Neural crest cell (in vitro differentiated cells): ENCODE measurements at places on chromosomes 4 and X.

DNA sequence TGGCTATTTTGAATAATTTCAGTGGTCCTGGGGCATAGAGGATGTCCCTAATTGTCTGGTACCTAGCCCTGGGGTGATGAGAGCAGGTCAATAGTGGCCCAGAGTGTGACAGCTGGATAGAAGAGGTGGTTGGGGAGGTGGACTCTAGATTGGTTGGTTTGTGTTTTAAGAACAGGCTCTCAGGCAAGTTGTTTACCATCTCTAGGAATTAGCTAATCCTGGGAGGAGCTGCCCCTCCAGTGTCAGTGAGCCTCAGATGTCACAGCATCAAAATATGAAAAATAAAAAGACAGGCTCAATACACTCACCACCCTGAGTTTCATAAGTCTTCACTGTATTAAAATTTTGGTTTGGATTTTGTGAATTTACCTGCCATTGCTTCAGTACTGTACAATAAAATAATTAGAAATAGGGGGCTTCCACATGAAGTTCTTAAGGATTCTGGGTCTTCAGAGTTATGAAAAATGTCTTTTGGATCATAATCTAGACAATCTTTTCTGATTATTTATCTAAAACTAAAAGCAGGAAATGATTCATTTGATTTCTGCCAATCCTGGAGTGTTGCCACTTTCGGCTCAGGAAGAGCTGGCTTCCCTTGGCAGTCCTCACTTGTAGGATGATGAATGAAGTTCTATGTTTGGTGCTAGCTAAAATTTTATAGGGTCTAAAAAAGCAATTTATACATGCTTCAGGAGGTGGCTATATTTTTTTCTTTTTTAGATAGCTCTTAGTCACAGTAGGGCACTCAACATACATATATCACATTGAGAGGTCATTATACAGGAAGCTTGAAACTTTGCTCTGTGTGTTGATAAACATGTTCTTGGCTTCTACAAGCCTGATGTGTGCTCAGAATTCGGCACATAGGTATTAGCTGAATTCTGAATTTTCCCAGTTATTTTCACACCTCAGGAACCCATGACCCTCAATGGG lies 395.1 kb downstream of the RAB28 start:
- DNase-seq: no peak

GRCh38 chrX:13420545-13421183 lies 100.8 kb upstream of the ATXN3L start:
- DNase-seq: no peak

DNA sequence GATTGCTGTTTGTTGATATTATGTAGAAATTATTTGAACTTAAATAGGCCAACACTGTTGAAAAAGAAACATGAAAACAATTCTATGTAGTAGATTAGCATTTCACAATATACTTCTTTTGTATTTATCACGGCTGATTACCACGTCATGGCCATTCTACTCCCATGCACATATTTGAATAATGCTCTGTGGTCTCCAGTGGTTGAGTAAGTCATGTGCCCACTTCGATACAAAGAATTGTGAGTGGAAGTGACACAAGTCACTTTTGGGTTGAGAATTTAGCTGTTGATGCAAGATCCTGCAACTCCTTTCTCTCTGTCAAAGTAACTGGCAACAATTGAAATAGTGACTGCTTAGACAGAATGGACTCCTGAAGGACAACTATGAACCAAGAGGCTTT lies 6.7 kb upstream of the FSTL5 start:
- no peak for DNase-seq

- peak; percentile 43 for DNase-seq
Measured at GRCh38 chrX:151359931-151360871, 36.8 kb upstream of the VMA21 start.

- DNase-seq: no peak
Measured at GRCh38 chr4:1684506-1685234, 557 bp upstream of the FAM53A start.

DNA sequence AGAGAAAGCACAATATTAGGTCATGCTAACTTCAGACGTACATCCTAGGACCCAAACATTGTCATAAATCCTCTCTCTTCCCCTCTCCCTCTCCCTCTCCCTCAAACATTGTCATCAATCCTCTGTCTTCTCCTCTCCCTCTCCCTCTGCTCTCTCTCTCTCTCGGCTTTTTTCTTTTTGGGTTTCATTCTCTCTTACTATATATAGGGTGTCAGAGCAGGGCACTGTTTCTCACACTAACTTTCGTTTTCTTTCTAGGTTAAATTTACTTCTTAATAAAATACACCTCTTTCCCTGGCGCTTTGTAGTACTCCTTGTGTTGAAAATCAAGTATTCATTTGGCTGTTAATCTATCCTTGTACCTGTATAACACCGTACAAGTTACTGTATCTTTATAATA lies 37.0 kb upstream of the HERC5 start:
- DNase-seq: no peak

DNA sequence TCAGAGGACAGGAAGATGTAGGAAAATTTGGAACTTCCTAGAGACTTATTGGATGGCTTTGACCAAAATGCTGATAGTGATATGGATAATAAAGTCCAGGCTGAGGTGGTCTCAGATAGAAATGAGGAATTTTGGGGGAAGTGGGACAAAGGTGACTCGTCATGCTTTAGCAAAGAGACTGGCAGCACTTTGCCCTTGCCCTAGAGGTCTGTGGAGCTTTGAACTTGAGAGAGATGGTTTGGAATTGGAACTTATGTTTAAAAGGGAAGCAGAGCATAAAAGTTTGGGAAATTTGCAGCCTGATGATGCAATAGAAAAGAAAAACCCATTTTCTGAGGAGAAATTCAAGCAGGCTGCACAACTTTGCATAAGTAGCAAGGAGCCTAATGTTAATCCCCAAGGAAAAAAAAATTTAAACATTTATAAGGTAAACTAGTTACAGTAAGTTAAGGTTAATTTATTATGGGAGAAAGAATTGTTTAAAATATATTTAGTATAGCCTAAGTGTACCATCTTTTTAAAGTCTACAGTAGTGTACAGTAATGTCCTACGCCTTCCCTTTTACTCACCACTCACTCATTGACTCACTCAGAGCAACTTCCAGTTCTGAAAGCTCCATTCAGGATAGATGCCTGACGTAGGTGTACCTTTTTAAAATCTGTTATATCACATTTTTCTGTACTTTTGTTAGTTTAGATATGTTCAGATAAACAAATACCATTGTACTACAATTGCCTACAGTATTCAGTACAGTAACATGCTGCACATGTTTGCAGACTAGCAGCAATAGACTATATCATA lies 101.2 kb downstream of the FAM13A start:
- no peak for DNase-seq

- DNase-seq: no peak
Measured at GRCh38 chr4:74206088-74206825, 48.3 kb downstream of the MTHFD2L start.

GRCh38 chrX:130981836-130982235 lies 76.3 kb upstream of the ARHGAP36 start:
- DNase-seq: no peak

- DNase-seq: no peak
Measured at GRCh38 chrX:19064175-19064574, 58.1 kb downstream of the ADGRG2 start.

DNA sequence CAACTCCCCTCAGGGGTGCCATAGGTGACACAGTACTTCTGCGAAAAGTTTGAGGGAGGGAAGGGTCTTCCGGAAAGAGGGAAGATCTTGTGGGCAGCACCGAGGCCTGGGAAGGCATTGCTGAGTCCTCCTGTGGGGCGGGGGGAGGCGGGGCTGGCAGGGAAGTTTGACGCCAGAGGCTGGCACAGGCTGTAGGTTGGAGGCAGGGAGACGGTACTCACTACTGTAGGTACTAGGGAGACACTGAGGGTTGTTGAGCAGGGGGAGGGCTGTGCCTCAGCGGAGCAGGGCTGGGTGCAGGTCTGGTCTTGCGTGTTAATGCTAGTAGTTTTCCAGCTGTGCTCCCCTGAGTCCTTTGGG lies 23.3 kb upstream of the PSAPL1 start:
- DNase-seq: no peak

- DNase-seq: no peak
Measured at GRCh38 chrX:3244955-3245354, 101.5 kb downstream of the MXRA5 start.

DNA sequence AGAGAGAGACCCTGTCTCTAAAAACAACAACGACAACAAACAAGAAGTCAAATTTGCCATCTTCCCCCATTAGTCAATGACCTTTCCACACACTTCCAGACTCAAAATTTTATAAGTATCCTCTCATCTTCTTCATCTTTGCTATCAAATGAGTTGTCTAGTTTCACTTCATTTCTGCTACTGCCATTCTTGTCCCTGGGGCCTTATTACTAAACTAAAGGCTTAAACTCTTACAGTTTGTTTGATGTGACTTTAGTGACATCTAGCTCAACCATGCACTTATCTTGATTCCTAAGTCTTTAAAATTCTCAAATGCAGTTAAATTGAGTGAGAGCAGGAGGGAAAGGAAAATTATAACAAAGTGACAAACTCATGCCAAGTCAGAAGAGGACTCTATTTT lies 271.8 kb upstream of the GK2 start:
- no peak for DNase-seq

DNA sequence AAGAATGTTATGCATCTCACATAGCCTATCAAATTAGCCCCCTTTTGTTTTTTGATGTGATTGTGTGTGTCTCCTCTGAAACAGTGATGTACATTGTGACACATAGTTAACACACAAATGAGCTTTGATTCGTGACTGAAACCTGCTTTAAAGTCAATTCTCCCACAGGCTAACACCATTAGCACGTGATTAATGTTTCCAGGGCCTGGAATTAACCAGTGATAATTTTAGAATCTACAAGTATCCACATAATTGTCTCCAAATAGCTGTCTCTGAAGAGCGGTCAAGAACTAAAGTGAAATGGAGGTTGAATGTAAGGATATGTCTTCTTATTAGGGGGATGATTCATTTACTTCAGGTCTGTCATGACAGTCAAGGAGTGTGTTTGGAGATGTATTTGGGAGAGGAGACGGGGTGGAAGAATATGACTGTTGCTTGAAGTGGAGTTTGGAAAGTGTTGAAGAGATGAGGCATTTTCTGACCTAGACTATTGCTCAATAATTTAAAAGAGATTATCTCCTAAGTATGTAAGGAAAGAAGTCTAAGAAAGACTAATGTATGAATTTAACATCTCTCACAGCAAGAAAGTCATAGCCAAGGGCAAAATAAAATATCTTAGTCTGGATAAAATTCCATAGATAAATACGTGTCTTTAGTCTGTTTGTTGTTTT lies 13.7 kb upstream of the RASGEF1B start:
- no peak for DNase-seq

- no peak for DNase-seq
Measured at GRCh38 chr4:122015203-122015602, 63.3 kb upstream of the TRPC3 start.

GRCh38 chr4:10706236-10706635 lies 21.7 kb upstream of the CLNK start:
- DNase-seq: no peak

DNA sequence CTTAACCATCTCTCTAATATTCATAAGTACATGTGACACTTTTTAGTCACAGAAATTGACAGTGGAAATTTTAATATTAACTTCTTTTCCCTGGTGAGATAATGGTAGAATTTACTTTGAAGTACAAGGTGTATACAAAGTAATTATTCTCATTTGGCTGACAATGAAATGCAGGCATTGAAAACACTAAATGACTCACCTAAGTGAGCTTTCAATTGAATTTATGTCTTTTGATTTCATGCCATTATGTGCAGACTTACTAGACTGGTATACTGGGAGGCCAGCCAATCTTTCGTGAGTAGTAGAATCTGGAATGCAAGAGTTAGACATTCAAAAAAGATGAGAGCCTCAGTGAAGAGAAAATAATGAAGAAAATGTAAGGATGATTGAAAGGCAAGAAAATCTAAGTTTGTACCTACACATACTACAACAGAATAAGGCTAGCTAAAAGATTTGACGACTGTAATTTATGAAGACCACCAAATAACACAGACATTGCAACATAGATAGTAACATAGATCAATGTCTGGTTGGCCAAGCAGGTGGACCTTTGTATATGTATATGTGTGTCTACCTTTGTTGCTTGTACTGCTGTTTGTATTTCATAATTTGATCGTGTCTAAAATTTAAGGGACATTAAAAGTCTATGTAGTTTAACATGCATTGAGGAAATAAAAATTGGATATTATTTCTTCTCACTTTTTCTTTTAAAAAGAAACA lies 459.7 kb downstream of the IL15 start:
- no peak for DNase-seq

GRCh38 chr4:70591955-70592582 lies at the start of gene AMBN:
Gene AMBN, plus strand, starts transcription at chr4:70592256. Its CDS starts 103 bp downstream, at chr4:70592359.
- no peak for DNase-seq

DNA sequence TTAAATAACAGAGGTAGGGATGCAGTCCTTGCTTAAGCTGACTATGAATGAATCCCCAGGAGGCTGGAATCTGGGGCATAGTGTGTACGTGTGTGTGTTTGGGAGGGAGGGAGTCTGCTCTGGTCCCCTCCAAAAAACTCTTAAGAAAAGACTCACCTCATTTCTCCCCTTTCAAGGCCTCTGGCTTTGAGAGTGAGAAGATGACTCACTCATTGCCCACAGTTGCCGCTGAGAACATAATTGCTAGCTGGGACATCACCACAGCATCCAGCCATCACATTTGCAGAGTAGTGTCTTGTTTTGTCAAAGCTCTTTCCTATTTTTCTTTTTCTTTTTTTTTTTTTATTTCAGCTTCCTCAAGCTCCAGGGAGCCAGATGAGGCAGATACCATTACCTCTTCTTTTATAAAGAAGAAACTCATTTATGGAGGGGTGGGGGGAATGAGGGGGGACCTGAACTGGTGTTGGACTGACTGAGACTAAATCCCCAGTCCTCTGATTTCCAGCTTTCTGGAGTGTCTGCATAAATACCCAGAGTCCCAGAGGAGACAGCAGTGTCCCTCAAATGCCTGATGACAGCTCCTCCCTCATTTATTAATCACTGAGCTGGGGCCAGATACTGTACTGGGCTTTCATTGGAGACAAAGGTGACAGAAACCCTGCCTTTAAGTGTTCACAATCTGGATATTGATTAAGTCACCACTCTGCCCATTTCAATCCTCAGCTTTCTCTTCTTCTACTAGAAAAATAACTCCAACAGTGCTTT lies 61.9 kb upstream of the LAS1L start:
- no peak for DNase-seq

DNA sequence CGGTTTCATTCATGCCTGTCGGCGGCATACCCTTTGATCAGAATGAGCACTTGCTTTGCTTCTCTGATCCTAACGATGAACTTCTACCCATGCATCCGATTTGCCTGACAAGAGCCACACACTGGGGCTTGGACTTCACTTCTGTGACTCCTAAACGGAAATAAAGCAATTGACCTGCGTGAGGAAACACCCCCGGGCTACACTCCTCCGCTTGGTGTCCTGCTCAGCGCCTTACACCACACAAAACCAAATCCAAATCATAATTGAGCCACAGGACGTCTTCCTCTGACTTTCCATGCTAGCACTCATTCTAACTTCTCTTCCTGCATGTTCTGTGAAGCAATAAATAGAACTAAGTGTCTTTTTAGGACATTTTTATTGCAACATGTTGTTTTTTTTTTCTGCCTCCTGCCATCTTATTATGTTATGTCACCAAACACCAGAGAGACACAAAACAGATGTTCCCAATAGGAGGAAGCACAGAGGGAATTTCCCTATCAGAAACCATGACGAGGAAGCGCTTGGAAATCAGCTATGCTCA lies 110.8 kb upstream of the FAM9B start:
- DNase-seq: no peak

- DNase-seq: no peak
Measured at GRCh38 chr4:25984796-25985195, 70.8 kb downstream of the SMIM20 start.
